Stimulated activated CD8-positive, alpha-beta memory T cell treated with anti-CD3 and anti-CD28 coated beads, Interleukin-2, amount 100 ng/mL, for 1 hour (primary cell): ENCODE measurements at places on chromosomes 2 and 18.

DNA sequence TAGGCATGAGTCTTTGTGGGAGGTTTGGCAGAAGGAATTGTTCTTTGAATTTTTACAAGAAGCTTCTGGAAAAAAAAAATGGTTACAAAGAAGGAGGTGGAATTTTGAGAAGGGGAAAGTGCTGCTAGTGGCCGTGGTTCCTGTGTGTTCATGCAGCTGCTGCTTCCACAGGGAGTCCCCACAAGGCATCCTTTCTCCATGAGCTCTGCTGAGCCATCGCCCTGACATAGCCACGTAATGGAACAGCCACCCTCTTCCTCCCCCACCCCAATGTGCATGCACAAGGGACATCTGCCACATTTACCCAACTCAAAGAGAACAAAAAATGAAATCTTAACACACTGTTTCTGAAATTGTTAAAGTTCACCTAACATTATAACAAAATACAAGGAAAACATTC lies 529.7 kb downstream of the SATB2 start:
- no peak for DNase-seq

GRCh38 chr2:218853766-218854165 lies 5.8 kb upstream of the WNT6 start:
- no peak for DNase-seq

GRCh38 chr2:58856100-58856499 lies 615.0 kb upstream of the FANCL start:
- no peak for DNase-seq

DNA sequence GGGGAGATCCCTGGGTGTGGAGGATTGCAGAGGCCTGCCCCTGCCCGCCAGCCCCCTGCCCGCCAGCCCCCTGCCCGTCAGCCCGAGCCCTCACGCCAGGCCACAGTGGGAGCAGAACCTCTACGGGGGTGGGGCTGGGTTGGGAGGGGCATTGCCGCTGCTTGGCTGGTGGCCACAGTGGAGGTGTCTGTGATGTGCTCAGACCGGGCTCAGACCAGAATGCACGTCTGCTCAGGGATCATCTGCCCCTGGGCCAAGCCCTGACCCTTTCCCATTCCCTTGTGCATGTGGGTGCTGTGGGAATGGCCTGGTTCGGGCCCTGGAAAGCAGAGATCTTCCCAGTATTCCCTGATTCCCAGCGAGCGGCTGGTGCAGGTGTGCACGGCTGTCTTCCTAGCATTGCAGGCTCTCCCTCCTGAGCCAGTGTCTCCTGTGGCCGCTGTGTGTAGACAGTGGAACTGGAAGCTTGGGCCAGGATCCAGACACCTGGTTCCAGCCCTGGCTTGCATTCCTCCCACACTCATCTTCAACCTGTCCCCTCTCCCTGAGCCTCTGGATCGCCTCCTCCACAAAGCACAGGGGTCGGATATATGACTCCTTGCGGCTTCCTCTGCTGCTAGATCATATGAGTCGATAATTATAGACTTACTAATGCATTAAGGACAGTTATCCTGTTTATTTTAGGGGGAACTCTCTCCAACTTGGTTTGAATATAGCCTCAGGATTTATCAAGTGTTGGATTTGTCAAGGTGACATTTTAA lies 161.6 kb downstream of the LDLRAD4 start:
- DNase-seq = no peak

DNA sequence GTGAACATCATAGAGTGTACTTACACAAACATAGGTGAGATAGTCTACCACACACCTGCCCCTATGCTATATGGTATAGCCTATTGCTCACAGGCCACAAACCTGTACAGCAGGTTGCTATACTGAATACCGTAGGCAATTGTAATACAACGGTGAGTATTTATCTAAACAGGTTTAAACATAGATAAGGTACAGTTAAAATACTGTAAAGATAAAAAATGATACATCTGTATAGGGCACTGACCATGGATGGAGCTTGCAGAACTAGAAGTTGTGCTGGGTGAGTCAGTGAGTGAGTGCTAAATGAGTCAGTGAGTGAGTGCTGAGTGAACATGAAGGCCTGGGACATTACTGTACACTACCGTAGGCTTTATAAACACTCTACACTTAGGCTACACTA lies 267.0 kb upstream of the HS6ST1 start:
- no peak for DNase-seq

DNA sequence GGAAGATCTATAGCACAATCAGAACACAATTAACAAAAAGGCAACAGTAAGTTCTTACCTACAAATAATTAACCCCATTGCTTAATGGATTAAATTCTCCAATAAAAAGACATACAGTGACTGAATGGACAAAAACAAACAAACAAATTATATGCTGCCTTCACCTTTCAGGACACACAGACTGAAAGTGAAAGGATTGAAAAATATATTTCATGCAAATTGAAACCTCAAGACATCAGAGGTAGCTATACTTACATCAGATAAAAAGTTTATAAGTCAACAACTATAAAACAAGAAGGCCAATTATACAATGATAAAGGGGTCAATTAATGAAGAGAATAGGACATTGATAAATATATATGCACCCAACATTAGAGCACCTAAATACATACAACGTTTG lies 741.2 kb upstream of the FAM98A start:
- no peak for DNase-seq

- no peak for DNase-seq
These were observed 157.0 kb downstream of the BARD1 start for GRCh38 chr2:214652473-214652872.

DNA sequence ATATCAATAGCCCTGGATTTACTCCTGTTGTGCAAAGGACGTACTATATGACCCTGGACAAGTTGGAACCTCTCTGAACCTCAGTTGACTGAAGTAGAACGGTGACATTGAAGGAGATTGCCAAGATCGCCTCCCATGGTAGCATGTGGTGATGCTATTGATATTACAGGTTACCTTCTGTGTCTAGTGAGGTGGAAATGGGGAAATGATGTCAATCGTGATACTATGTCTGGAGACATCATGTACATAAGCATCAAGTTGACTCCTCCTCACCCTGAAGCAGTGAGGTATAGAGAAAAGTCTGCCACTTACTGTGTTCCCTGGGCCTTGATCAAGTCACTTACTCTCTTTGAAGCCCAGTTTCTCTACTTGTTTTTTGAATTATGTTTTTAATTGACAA lies 93.9 kb downstream of the KLF7 start:
- no peak for DNase-seq

GRCh38 chr2:197998702-197999101 lies 194.3 kb downstream of the PLCL1 start:
- no peak for DNase-seq

- no peak for DNase-seq
These were observed 182.6 kb upstream of the THSD7B start for GRCh38 chr2:136582628-136583205.

- no peak for DNase-seq
These were observed 408.7 kb downstream of the PIK3C3 start for GRCh38 chr18:42363446-42364441.

DNA sequence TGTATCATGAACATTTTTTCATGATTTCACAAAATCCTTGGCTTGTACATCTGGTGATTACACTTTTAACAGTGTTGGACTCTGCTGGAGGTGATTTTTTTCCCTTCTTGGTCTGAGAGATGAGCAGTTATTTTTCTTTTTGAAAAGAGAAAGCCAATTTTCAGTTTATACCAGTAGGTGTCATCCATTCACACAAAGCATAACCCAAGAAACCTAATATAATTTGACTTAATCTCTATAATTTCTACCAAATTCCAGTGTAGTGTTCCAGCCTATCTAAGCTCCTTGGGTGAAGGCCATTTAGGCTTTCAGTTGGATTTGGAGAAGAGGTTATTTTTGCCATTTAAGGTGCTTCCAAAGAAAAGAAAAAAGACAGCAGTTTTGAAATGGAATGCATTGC lies 7.7 kb upstream of the ICOS start:
- no peak for DNase-seq

DNA sequence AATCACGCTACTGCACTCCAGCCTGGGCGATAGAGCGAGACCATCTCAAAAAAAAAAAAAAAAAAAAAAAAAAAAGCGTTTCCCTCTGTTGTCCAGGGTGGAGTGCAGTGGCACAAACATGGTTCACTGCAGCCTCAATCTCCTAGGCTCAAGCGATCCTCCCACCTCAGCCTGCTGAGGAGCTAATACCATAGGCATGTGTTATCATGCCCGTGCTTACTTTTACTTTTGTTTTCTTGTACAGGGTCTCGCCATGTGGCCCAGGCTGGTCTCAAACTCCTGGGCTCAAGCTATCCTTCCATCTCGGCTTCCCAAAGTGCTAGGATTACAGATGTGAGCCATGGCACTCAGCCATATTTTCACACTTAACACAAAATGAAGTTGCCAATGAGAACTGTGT lies 37.5 kb downstream of the PSME4 start:
- DNase-seq = no peak

GRCh38 chr2:149021761-149022160 lies 16.7 kb upstream of the LYPD6B start:
- DNase-seq = no peak

DNA sequence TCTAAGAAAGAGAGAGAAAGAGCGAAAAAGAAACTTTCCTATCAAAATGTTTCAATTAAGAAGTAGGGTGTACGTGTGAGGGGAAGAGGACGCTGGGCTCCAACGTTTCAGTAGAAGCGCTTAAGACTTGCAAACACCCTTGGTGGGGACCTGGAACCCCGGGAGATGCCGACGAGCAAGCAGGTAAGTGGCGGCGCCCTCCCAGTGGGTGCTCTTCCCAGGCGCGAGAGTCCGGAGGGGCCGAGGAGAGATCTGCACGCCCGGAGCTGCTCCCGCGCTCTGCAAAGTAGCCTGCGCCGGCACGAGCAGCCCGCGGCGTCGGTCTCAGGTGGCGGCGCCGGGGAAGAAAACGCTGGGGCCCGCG lies 678 bp upstream of the OTX1 start:
- DNase-seq = no peak
